ENCODE measurements at places on chromosomes 12 and 14.

DNA sequence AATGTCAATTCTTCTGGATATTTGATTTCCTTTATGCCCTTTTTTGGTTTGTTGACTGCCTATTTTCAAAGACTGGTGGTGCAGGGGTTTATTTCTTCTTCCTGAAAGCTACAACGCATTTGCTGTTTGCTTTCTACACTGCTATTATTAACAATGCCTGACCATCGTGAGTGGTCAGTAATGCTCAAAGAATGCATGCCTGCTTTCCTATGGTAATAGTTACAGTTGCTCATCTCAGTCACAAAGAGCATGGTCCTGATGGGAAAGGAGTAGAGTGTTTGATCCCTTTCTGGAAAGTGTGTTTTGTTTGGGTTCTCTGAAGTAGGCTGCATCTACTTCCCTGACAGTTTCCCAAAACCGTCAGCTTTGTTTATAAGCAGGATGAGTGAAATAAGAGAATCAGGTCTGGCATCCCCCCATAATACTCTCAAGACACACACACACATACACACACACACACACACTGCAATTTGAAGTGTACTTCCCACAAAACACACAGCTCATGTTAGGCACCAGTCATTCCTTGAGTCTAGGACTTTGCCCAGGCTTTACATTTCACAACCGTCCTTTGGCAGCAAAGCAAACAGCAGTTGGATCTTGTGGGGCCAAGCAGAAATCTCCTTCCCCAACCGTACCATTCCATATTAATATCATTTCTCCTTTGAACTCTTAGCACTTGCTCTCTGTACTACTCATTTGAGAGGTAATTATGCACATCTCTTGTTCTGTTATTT, 56.6 kb downstream of the SUDS3 start:
- DNase-seq: no peak

DNA sequence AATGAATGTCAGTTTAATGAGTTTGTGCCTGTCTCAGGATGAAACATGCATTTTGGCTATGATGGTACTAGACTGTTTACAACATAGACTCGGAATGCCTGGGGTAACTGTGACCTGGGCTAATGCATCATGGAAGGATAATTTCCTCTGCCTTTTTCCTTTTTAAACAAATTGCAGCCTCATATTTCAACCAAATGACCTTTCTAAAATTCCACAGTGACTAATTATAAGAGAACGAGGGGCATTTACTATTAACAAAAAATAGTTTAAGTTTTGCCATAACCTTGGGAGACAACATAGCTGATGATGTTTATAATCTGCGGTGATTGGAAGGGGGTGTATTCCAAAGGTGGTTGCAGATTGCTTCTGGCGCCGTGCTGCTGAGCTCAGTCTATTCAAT, 1140.5 kb downstream of the GALC start:
- DNase-seq: no peak

DNA sequence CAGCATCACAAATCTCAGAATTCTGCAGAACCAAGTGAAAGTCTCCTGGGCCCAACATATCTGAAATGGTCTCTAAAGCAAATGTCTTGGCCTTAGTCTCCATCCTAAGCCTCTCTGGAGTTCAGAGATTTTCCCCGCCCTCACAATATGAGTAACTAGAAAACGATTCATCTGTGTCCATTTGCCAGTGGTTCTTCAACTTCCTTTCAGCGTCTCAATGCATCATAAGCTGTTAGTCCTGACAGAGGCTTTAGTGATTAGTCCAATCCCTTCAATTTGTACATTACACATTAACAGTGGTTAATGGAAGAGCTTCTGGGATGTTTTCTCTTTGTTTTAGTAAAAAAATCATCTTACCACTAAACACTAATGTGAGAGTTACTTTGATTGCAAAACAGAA, 17.4 kb downstream of the NPC2 start:
- no peak for DNase-seq

- no peak for DNase-seq
These were observed 216.7 kb downstream of the ACSS3 start for GRCh38 chr12:81294325-81295190.

DNA sequence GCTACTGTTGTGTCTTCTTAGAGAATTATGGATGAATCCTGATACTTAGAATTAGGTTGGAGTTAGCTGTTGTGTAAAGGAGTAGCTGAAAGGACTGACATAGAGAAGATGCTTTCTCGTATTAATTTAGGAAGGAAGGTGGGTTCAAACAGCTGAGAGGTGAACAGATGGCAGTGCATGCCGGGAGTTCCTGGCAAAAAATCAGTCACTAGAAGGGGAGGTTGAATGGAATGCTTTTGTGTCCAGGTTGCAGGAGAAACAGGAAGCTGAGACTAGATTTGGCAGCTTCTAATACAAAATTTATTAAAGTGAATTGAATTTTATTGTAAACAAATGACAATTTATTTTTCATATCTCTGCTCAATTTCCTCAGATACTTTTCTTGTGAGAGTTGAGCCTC, 70.8 kb downstream of the BTG1 start:
- DNase-seq: no peak

DNA sequence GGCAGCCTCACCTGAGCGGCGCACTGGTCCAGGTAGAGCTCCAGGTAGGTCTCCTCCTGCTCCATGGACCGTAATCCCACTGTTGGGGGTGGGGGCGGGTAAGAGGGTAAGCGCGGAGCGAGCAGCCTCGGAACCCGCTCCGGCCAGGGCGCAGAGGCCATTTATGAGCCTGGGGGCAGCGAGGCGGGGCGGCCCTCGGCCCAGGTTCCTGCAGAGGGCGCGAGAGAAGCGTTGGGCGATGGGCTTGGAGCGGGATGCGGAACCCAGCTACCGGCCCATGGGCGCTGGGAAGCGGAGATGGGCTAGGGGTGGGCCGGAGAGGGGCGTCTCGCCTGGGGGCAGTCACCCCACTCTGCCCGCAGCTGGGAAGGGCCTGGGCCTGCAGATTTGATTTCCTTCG, at the start of gene TBPL2:
TBPL2 (minus strand) TSS at position 232 of the 400 bp plus-strand sequence; CDS start at position 65, 167 bp downstream.
- no peak for DNase-seq
